ENCODE measurements at places on chromosomes 16 and 17.
A peak's percentile ranks its signal among the peaks of the same experiment; 100 is the strongest.

GRCh38 chr17:71558901-71559300, 561.9 kb upstream of the SOX9 start:
- DNase-seq = no peak

- DNase-seq = no peak
These were observed 136.3 kb downstream of the HS3ST3B1 start for GRCh38 chr17:14437176-14437575.

DNA sequence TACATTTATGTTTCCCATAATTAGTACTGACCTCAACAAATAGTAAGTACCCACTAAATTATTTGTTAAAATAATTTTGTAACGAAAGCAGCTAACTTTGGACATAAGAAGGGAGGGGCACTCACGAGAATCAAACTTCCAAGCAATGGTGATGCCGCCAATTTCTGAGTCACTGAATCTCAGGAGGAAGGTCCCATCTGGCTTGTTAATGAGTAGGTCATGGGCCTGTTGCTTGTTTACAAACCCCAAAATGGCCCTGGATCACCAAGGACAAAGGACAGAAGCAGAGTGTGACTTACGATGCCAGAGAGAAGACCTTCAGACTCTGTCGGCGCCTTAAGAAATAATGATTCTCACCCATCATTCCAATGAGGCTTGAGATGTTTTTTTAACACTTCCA, 15.8 kb upstream of the GHDC start:
- no peak for DNase-seq

- DNase-seq = no peak
These were observed 108.2 kb upstream of the HS3ST2 start for GRCh38 chr16:22705799-22706198.

DNA sequence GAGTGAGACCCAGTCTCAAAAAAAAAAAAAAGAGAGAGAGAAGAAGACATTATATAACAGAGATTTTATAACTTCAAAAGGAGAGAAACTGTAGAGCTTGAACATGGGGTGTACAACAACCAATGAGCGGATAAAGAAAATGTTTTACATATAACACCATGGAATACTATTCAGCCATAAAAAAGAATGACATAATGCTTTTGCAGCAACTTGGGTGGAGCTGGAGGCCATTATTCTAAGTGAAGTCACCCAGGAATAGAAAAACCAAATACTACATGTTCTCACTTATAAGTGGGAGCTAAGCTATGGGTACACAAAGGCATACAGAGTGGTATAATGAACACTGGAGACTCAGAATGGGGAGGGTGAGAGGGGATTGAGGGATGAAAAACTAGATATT, 61.1 kb downstream of the CHD9NB start:
- no peak for DNase-seq

DNA sequence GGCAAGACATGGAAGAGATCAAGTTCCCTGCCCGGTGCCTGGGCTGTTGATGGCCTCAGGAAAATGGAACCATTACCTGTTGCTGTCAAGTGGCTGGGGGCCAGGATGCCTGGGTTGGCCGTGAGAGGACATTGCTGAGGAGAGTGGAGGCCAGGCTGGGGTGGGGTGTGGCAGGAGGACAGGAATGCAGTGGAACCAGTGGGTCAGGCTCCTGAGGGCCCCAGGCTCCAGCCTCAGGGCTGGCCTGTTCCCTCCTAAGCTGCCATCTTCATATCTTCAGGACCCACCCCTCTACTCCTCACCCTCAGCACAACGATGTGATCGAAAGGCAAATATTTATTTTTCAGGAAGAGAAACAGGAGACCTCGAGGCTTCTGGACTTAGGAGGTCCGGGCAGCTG, 8.5 kb upstream of the YPEL3 start:
- DNase-seq = no peak

DNA sequence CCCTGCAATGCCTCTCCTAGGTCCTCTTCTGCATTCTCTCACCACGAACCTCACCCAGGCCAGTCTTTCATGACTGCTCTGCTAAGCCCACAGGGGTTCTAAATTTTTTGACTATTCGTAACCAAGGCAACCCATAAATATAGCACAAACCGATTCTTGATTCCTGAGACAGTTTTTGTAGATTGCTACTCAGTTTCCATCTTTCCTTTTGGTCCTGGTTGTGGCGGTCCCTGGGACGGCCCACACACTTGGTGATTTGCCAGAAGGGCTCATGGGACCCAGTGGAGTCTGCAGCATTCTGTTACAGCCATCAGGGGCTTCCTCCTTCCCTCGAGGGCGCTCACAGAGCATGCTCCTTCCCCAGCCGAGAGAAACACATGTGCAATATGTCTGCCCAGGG, 23.4 kb upstream of the MGAT5B start:
- DNase-seq = no peak

DNA sequence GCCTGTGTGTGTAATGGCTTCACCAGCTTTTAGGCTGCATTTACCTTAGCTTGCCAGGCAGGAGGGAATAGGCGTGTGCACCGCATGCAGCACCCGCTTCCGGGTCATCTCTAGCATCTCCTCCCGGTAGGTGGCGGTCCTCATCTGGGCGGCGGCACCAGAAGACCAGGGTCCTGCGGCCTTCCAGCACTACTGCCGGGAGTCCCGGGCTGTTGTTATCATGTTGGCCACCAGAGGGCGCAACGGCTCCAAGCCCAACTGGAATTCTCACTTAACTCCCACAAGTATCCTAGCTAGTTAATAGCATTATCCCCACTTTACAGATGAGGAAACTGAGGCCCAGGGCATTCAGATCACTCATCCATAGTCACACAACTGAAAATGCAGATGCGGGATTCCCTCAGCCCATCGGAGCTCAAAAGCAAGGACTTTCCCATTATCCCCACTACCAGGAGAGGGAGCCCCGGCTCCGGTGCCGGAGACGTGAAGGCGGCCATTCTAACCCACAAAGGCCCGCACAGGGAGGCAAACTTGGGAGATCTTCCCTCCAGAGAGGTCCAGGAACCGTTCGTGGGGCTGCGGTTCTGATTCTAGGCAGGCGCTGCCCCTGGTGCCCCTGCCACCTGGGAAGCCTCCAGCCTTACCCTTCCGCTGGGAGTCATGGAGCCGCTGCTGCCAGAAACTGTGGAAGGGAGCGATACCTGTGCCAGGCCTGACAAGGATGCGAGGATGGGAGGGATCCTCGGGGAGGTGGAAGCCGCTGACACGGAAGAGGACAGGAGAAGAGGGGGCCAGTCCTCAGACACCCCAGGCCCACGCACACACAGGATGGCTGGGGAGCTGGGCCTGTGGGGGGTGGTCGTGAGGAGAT, 23.9 kb downstream of the LGALS9 start:
- DNase-seq = peak; percentile 79

All from HL-60 (cell line).